ENCODE measurements at places on chromosomes 4 and X.

GRCh38 chr4:95867919-95868318 is 28.0 kb downstream of the PDHA2 start:
- no peak for DNase-seq

DNA sequence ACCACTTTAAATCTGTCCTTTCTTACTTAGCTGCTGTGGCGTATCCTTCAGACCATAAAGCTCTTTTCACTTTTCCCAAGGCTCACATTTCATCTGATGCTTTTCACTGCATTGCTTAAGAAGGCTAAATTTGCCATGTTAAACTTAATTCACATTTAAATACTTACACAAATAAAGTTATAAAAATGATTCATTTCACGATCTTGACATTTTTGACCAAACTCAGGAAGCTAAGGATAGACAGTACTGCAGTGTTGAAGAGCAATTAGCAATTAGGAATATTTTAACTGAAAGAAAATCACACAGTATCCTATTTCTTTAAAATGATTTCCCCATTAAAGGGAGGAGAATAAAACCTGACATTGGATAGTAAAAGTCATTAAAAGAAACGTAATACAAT is 1038.6 kb downstream of the STPG2 start:
- DNase-seq, result no peak

DNA sequence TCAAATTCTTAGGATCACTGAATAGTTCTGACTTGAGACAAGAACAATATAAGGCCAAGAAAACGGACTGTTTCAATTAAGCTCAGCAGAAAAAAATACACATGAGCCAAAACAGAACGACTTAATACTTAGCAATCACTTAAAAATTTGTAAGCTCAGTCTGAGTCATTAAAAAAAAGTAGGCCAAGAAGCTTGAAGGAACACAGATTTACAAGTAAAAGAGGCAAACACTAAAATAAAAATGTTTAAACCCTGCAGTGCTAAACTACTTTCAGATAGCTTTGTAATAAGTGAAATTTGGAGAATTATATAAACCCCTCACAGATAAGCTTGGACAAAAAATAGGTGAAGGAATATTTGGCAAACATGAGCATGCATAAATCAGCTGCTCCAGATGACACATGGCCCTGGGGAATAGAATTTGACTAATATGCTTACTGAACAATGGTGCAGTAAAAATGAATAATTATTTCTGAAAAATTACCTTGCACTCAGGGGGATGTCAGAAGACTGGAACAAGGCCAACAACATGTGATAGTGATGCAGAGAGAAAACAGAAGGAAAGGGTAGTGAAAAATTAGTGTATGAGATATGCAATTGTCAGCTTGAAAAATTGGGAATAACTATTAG is 49.6 kb downstream of the LNX1 start:
- no peak for DNase-seq

DNA sequence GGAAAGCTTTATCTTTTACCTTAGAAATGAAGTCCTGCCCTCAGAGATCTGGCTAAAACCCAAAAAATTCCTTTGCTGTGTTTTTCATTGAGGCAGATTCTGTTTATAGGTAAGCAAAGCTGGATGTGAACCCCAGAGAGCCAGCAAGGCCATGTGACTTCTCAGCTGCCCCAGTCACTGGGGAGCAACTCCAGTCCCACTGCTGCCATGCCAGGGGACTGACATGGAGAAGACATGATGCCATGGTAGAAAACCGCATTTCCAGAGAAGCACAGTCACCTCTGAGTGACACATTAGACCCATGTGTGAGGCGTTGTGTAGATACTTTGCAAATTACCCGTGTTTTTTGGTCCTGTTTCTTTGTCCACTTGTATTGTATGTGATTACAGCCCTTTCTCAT is 45.4 kb downstream of the PTTG2 start:
- DNase-seq, result no peak

DNA sequence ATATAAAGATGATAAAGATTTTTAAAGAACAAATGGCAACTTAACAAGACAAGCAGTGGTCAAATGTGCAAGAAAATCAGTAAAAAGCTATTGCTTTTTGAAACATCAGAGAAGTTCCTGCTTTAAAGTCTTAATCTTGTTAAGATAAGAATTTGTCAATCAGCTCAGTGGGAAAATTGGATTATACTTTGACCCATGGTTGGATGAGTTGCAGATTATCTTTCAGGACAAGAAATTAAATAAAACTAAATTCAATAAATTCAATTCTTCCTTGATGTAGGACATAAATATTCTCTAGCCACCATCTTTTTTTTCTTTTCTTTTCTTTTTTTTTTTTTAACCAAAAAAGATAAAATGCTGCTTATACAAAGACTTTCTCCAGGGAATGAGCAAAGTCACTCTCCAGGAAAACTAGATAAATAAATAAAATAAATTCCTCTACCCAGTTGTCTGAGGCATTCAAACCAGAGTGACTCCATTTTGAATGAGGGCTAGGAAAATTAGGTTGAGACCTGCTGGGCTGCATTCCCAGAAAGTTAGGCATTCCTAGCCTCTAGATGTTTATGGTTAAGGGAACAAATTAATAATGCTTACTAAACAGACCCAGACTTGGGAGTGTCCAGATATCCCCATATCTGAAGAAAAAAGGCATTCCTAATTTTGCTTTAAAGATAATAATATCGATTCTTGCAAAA is 211.2 kb downstream of the SNCA start:
- no peak for DNase-seq

- no peak for DNase-seq
Observed at GRCh38 chr4:44722001-44722400, 4.4 kb downstream of the GNPDA2 start.

DNA sequence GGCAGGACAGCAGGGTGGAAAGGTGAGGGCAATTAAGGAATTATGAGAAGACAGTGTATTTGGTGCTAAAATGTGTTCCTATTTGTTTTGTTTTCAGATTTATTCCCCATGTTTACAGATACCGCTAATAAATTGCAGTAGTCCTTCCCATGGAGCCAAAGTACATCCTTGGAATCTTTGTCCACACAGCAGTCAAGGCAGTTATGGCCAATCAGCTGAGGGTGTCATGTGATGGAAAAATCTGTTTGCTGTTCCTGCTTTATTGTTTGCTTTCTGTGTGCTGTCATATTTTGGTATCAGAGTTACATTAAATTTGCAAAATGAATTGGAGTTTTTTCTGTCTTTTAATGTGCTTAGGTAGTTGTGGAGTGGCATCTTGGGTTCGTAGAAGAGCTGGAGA is 10.5 kb downstream of the TRO start:
- no peak for DNase-seq

DNA sequence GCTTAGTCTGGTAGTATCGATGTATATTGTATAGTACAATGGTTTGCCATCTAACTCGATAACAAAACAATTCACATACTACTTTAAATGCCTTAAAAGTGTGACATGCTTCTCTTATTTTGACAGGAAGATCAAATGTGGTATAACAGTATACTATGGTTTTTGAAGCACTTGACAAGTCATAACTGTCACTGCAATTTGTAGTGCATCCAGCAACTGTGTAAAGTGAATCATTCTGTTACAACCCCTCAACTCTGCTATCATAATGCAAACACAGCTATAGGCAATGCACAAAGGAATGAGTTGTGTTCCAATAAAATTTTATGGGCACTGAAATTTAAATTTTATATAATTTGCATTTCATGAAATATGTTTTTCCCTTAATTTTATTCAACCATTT is 14.0 kb downstream of the RAP1GDS1 start:
- no peak for DNase-seq

Measured in sciatic nerve (tissue), 2 donors.